ENCODE measurements at places on chromosomes 5 and 9. TPM values are rescaled to one million over a fixed set of nuclear protein-coding genes. Genes with fewer than 3 reads are reported as not detected.
A peak's percentile ranks its signal among the peaks of the same experiment; 100 is the strongest.

The HAVCR1 gene
- 2.2 TPM for total RNA-seq

The IL4 gene
- 20.5 TPM for total RNA-seq

GRCh38 chr9:136599811-136600660 is 54.2 kb upstream of the NOTCH1 start:
- DNase-seq: no peak
- H3K4me3 ChIP-seq: no peak overlapping the region
- peaks cover 13% of the 10 kb centered on the region for H3K27me3 ChIP-seq
- peaks cover 2% of the 10 kb centered on the region for H3K4me1 ChIP-seq
- no peaks in the 10 kb centered on the region for H3K36me3 ChIP-seq

DNA sequence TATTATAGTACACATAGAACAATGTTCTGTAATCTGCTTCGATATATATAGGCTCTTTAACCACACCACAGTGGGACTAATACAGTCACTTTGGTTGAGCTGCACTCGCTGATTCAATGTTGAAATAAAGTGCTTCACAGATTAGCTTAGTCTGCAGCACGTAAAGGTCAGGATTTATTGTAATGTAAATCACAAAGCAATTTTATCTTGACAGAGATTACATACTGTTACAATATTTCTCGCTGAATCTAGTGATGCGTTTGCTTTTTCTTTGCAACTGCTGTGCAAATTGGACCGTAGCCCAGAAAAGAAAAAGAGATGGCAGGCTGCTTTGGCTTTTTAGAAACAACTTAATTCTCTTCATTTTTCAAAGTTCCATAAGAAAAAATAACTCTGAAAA is 52.9 kb downstream of the CETN3 start:
- H3K27ac ChIP-seq: no peak overlapping the region
- no peaks in the 10 kb centered on the region for H3K4me1 ChIP-seq
- no peak for DNase-seq
- H3K4me3 ChIP-seq: no peak overlapping the region

The SLC22A4 gene
- total RNA-seq: 1.1 TPM

- peak; percentile 61 for DNase-seq
- H3K36me3 ChIP-seq: no peaks in the 10 kb centered on the region
- H3K27ac ChIP-seq: no peak overlapping the region
- H3K4me1 ChIP-seq: peaks cover 7% of the 10 kb centered on the region
- H3K27me3 ChIP-seq: peaks cover 62% of the 10 kb centered on the region
These were observed 196.5 kb upstream of the TBCA start for GRCh38 chr5:77972469-77973252.

- H3K4me1 ChIP-seq: peaks cover 7% of the 10 kb centered on the region
- H3K27ac ChIP-seq: no peak overlapping the region
- H3K36me3 ChIP-seq: no peaks in the 10 kb centered on the region
- DNase-seq: no peak
- no peak overlapping the region for H3K4me3 ChIP-seq
These were observed 3.5 kb downstream of the CSF1R start for GRCh38 chr5:150082889-150083288.

DNA sequence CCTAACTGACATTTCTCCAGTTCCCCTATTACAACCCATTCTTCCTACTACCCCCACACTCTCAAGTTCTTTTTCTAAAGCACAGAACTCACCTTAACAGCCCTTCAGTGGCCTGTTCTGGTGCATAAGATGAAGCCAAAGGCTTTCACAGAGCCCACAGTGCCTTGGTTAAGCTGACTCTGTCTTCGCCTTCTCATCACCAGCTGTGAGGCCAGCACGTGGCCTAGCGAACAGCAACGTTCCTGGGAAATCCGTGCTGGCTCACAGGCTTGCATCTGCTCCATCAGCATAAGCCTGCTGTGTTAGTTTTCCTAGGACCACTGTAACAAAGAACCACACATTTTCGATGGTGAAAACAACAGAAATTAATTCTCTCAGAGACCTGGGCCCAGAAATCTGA is 67.9 kb upstream of the LPAR1 start:
- no peaks in the 10 kb centered on the region for H3K27me3 ChIP-seq
- H3K27ac ChIP-seq: no peak overlapping the region
- H3K4me1 ChIP-seq: no peaks in the 10 kb centered on the region
- DNase-seq: no peak

The FST gene
- total RNA-seq: 0.75 TPM

- peaks cover 1% of the 10 kb centered on the region for H3K27me3 ChIP-seq
- no peak for DNase-seq
- H3K4me3 ChIP-seq: no peak overlapping the region
- H3K4me1 ChIP-seq: no peaks in the 10 kb centered on the region
- H3K27ac ChIP-seq: no peak overlapping the region
These were observed 612.6 kb upstream of the CLINT1 start for GRCh38 chr5:158471535-158471924.

DNA sequence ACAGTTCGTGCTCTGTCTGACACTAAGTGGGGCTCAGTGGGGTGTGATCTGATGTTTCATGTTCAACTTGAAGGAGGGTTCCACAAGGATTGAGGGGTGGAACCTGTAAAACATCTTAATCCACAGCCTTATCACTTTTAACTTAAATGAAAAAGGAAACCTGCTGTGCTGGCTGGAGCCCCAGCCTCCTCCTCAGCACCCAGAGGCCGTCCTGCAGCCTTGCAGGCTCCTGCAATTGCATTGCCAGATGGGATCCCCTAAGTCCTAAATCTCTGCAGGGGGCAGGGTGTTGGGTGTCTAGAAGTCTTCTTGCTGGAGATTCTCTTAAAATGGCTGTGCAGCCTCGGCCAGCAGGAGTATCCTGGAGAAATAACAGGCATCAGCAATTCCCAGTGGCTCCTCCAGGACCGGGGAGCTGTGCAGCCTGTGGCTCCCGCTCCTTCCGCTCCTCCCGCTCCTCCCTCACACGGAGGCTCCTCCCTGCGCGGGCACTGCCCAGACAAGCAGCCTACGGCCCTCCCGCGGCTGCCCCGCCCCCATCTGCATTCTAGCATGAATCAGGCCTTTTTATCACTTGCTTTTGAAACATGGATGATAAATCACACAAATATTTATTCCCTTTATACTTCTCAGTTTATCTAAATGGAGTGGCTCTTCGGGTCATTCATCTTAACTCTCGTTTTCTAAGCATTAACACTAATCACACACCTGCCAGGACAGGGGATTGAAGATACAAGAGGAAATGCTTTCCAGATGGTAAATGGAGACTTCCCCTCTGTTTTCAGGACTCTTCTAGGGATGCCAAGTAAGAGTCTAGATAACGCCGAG is 131.0 kb downstream of the ADAMTS16 start:
- H3K27ac ChIP-seq: no peak overlapping the region
- no peaks in the 10 kb centered on the region for H3K36me3 ChIP-seq
- H3K27me3 ChIP-seq: no peaks in the 10 kb centered on the region
- no peaks in the 10 kb centered on the region for H3K4me1 ChIP-seq

DNA sequence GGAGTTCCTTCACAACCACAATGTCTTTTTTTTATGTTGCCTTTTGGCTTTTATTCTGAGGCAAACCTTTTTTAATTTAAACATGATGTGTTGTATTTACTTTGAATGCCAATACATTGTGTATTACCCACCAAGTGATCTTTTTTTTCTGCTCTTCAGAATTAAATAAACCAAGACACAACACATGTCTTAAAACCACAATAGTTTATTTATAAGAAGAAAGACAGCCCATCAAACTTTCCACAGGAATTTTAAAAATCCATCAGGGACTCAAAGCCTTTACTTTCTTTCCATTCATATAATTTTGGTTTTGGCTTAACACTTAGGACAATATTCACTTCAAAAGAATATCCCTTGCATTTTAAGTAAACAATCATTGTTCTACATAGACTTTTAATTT is 321.8 kb upstream of the MEF2C start:
- H3K27me3 ChIP-seq: no peaks in the 10 kb centered on the region
- no peak overlapping the region for H3K4me3 ChIP-seq
- no peak overlapping the region for H3K27ac ChIP-seq

- H3K4me3 ChIP-seq: no peak overlapping the region
- H3K36me3 ChIP-seq: peaks cover 1% of the 10 kb centered on the region
- H3K27me3 ChIP-seq: peaks cover 14% of the 10 kb centered on the region
- H3K27ac ChIP-seq: no peak overlapping the region
These were observed 6.8 kb downstream of the CTSL start for GRCh38 chr9:87732756-87733155.

- no peaks in the 10 kb centered on the region for H3K27me3 ChIP-seq
- H3K36me3 ChIP-seq: peaks cover 25% of the 10 kb centered on the region
- peaks cover 3% of the 10 kb centered on the region for H3K4me1 ChIP-seq
- H3K4me3 ChIP-seq: no peak overlapping the region
- H3K27ac ChIP-seq: no peak overlapping the region
- DNase-seq: no peak
These were observed 75.4 kb downstream of the TEX10 start for GRCh38 chr9:100277166-100277979.

GRCh38 chr9:90547896-90548295 is 94.7 kb downstream of the DIRAS2 start:
- no peak for DNase-seq
- no peaks in the 10 kb centered on the region for H3K4me1 ChIP-seq
- H3K27ac ChIP-seq: no peak overlapping the region
- no peaks in the 10 kb centered on the region for H3K36me3 ChIP-seq

The GPR21 gene
- 1.0 TPM for total RNA-seq

DNA sequence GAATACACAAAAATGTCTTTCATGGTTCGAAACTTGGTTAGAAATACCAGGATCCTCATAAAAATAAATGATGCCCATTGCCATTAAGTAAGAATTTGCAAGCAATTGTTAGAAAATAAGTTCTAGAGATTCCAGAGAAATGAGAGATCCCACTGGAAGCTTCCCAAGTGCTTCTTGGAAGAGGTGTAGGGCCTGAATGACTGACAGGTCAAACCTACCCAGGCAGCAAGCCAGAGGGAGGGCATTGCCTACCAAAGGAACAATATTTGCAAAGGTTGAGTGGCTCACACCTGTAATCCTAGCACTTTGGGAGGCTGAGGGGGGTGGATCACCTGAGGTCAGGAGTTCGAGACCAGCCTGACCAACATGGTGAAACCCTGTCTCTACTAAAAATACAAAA is 777.0 kb upstream of the WWC1 start:
- no peak overlapping the region for H3K27ac ChIP-seq
- DNase-seq: no peak
- no peak overlapping the region for H3K4me3 ChIP-seq
- H3K27me3 ChIP-seq: no peaks in the 10 kb centered on the region

- peak; percentile 67 for DNase-seq
- no peaks in the 10 kb centered on the region for H3K27me3 ChIP-seq
- H3K4me3 ChIP-seq: no peak overlapping the region
- no peak overlapping the region for H3K27ac ChIP-seq
These were observed 61.5 kb downstream of the LNPEP start for GRCh38 chr5:96997265-96997859.

DNA sequence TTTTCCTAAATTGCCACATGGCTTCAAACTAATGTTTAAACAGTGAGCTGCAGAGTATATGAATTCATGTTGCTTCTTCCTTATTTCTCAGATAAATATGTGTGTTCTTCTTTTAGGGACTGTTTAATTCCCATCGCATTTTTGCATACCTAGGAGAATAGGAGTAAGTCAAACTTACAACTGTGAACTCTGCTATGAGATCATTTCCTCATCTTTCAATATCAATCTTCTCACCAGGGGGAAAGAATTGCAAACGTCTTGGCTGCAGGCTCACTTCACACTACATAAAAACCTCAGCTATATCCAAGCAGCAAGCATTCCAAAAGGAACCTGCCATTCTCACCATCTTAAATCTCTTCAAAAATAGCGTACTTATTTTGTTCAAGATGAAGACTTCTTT is 271.0 kb downstream of the DNAH5 start:
- H3K27ac ChIP-seq: no peak overlapping the region
- no peaks in the 10 kb centered on the region for H3K36me3 ChIP-seq
- no peak overlapping the region for H3K4me3 ChIP-seq
- H3K27me3 ChIP-seq: no peaks in the 10 kb centered on the region
- no peak for DNase-seq

The NKD2 gene
- total RNA-seq: 3.3 TPM

- no peak overlapping the region for H3K4me3 ChIP-seq
- no peak overlapping the region for H3K27ac ChIP-seq
- no peaks in the 10 kb centered on the region for H3K36me3 ChIP-seq
- H3K27me3 ChIP-seq: no peaks in the 10 kb centered on the region
These were observed 37.7 kb upstream of the PAPPA start for GRCh38 chr9:116115761-116116353.

The PTCH1 gene
- total RNA-seq: 4.2 TPM

The CAMK4 gene
- 47.7 TPM for total RNA-seq

DNA sequence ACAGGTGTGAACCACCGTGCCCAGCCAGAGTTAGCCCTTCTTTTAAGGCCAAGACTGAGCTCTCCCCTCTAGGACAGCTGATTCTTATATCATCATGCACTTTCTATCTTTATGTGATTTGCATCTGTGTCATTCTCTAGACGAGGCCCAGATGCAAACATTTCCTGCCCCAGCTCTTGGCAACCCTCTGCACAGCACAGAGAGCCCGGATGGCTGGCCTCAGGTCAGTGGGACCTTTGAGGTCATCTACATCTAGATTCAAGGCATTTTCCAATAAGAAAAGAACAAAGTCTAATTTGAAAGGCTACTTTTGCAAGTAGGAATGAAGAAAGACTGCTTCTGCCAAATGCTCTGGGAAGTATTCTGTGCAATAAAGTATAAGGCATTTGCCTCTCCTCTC is 109.0 kb upstream of the DAB2 start:
- no peak overlapping the region for H3K27ac ChIP-seq
- DNase-seq: no peak
- H3K4me1 ChIP-seq: no peaks in the 10 kb centered on the region
- no peaks in the 10 kb centered on the region for H3K36me3 ChIP-seq
- H3K27me3 ChIP-seq: peaks cover 29% of the 10 kb centered on the region

The KCNN2 gene
- total RNA-seq: not detected

DNA sequence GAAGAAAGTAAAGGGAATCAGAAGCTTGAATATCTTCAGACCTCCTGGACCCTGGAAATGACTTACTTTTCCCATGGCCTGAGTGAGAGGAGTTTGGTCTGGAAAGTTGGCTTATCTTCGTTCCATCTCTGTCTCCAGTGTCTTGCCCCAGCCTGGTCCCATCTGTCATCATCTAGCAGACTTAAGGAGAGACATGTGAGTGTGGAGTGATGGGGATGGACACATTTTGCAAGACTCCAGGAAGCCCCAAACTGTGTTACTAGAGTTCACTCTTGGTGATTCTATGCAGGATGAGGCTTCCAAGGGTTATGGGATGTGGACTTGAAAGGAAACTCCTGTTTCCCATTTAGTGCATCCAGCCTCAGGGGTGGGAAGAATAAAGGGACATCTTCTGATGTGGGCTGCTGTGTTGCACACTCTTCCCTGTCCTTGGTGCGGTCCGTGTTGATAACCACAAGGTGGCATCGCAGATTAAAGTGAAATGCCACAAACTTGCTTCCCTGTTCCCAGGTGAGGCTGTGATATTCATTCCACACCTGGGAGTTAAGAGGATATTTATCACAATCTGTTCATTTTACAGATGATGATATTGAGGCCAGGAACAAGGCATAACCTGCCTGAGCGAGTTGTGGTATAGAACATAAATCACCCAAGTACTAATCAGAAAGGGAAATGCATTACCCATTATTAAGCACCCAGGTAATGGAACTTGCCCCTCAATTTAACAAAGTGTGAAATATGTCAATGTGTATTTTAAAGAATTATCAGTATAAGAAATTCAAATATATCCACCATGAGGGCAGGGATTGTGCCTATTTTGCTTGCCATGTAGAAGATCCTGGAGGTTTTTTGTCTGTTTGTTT is 269.9 kb upstream of the PAPPA start:
- H3K36me3 ChIP-seq: no peaks in the 10 kb centered on the region
- no peaks in the 10 kb centered on the region for H3K4me1 ChIP-seq
- H3K27me3 ChIP-seq: no peaks in the 10 kb centered on the region
- no peak overlapping the region for H3K4me3 ChIP-seq
- DNase-seq: no peak

Data from activated CD4-positive, alpha-beta T cell treated with anti-CD3 and anti-CD28 coated beads, Interleukin-2, amount 10 ng/mL, durations not matched to agents 24 days and 14 days (primary cell).